ENCODE measurements at places on chromosomes 2 and 18.

- no peak for DNase-seq
These were observed 193.4 kb downstream of the PARD3B start for GRCh38 chr2:204738721-204739120.

DNA sequence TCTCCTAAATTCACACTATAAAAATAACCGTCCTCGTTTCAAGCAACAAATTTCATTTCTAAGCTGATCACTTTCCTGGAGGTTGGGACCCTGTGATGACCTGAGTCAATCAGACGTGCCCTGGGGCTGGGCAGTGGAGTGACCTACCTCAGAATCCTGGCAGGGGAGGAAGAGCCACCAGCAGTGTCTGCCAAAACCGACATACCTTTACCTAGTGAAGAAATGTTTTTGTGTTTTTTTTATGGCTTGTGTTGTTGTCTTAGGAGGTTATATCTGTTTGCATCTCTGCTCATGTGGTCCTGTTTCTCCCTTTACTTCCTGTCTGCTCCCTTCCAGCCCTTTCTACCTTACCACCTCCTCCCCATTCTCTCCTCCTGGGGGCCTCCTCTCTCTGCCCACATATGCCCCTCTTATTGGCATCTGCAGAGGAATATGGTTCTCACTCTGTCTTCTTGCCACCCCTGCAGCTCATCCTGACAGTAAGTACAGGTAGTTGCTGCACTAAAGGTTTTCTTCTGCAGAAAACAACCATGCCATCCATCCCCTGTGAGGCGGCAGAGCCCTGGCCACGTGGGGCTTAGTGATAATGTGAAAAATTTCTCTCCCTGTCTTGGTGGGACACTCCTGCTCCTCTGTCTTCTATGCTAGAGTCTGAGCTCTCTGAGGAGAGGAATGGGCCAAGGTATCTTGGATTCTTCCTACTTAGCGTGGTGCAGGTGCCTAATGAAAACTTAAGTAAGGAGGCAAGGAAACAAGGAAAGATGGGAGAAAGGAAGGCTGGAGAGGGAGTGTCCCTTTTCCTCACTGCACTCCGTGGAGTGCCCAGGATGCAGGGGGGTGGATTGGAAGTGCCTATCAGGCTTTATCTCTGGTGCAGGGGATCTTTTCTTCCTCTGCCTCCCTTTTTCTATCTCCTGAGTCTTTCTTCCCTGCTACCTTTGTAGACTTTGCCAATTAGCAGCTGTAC is 15.4 kb downstream of the ACOXL start:
- no peak for DNase-seq

- no peak for DNase-seq
These were observed 71.3 kb downstream of the TMEM18 start for GRCh38 chr2:605674-606608.

DNA sequence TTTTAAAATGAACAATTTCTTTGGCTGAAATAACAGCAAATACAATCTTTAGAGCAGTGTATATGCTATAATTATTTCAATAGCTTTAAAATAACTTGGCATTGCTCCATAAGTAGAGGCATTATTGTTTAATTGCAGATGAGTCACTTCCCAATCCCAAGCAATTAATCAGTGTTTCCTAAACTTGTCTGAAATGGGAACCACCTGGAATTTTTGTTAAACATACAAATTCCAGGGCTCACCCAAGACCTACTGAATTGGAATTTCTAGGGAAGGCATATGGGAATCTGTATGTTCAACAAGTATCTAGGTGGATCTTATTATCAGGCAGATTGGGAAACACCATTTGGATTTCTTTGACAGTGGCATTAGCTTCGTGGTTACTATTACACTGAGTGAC is 27.1 kb upstream of the FMNL2 start:
- no peak for DNase-seq

GRCh38 chr2:205681401-205682238 is 681 bp upstream of the NRP2 start:
- no peak for DNase-seq

DNA sequence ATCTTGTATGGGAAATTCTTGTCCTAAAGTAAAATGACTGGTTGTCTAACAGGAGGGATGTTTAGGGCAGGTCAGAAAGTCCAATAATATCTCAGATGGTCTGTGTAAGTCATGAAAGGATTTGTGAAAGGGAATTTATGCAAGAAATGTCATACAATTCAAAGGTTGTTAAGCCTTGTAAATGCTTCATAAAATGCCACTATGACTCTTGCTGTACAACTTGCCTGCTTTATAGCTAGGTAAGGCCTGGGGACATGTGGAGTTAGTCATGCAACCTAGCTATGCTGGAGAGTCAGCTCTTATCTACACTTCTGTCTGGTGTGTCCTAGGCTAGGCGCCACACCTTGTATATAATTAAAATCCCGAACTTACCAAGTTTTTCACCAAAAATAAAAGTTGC is 36.9 kb upstream of the VWA3B start:
- no peak for DNase-seq

GRCh38 chr2:66324909-66325528 is 109.9 kb upstream of the MEIS1 start:
- DNase-seq: no peak

DNA sequence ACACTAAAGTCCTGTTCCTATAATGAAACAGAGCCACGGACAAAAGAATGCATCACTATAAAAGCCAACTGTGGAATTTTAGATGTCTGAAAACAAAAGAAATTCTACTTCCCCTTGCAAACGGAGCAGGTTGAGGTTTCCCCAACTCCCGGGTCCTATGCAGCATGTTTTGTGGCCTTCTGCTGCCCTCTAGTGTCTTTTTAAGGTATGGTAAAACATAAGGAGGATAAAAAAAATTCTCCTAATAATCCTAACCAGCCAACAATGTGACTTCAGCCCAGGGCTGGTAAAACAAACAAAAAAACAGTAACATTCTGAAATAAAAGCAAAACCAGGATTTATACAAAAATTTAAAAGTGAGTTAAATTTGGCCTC is 539.5 kb downstream of the NRXN1 start:
- no peak for DNase-seq

DNA sequence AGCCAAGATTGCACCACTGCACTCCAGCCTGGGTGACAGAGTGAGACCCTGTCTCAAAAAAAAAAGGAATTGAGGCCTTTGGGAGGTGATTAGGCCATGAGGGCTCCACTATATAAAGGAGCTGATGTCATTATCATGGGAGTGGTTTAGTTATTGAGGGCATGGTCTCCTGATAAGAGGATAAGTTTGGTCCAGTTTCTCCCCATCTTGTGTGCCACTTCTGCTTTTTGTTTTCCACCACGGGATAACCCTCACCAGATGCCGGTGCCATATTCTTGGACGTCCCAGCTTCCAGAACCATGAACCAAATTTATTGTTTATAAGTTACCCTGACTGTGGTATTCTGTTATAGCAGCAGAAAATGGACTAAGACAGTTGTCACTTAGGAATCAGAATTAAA is 125.8 kb downstream of the C1D start:
- DNase-seq: no peak

GRCh38 chr2:9256570-9257043 is 50.0 kb downstream of the ASAP2 start:
- DNase-seq: no peak

DNA sequence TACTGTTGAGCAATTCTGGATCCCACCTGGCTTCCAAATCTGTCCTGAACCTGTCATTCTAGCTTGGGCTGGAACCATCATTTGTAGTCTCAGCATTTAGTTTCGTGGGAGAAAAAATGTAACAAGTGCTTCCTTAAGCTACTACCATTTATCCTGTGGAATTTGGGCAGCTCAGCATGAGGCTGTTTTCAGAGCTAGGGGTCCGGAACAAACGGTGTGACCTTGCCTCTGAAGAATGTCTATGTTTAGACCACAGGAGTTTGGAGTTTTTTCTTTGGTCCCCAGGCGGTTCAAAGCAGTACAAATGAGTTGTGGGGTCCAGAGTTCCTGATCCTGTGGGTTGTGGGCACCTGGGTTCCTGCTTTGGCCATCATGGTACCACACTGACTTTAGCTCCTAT is 59.1 kb upstream of the TMEM178A start:
- no peak for DNase-seq

DNA sequence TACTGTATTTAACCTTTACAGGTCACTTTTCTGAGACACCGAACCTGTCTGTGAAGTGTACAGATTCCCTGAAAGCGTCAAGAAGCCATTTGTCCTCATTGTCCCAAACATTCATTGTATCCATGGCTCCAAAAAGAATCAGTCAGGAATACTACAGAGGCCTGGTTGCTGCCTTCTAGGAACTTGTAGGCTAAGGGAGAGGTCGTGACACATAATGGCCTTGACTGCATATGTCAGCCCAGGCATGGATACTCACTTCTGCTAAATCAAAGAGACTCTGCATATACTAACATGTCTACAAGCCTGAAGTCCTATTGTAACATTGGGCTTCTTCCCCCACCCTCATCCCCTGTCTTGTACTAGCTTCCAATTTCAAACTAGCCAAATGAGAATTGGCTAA is 40.2 kb downstream of the ONECUT2 start:
- DNase-seq: no peak

DNA sequence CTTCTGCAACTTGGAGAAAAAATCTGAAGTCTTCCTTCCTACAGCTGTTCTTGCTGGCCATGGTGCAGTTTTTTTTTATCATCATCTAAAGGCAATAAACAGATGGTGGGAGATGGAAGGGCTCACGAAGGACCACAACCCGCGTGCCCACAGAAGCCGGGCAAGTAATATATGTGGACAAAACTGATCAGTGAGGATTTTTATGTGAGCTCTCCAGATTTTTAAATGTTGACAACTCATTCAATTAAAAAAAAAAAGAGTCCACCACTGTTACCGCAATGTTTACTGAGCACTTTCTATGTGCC is 55.9 kb upstream of the CREB1 start:
- DNase-seq: no peak

- DNase-seq: no peak
These were observed 314.5 kb upstream of the CHAC2 start for GRCh38 chr2:53452957-53453748.

- DNase-seq: no peak
These were observed 951.9 kb downstream of the TSN start for GRCh38 chr2:122707224-122707824.

DNA sequence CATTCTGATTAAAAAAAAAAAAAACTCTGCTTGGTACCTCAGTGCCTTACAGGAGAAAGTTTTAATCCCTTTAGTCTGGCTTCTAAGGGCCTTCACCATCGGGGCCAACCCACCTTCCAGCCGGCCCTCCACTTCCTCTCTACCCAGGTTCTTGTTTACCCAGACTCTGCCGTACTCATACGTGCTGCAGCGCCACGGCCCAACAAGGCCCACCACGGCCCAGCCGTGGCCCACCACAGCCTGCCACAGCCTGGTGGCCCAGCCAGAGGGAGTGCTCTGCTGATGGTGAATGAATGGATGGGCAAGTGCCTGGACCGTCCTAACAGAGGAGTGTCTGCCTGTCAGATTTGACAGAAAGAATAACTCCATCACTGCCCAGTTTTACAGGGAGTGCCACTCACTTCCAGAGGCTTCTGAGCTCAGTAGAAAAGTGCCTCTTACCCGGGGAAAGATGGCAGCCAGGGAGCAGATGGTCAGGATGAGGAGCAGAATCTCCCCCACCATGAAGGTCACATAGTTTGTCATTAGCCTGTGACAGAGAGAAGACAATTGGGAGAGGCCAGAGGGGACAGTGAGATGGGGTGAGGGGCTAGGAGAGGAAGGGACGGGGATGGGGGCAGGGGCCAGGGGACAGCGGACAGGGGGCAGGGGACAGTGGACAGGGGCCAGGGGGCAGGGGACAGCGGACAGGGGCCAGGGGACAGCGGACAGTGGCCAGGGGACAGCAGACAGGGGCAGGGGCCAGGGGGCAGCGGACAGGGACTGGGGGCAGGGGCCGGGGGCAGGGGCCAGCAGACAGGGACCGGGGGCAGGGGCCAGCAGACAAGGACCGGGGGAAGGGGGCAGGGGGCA is 38.2 kb downstream of the CENPO start:
- DNase-seq: no peak

GRCh38 chr18:60191926-60192325 is 180.6 kb downstream of the MC4R start:
- DNase-seq: no peak

DNA sequence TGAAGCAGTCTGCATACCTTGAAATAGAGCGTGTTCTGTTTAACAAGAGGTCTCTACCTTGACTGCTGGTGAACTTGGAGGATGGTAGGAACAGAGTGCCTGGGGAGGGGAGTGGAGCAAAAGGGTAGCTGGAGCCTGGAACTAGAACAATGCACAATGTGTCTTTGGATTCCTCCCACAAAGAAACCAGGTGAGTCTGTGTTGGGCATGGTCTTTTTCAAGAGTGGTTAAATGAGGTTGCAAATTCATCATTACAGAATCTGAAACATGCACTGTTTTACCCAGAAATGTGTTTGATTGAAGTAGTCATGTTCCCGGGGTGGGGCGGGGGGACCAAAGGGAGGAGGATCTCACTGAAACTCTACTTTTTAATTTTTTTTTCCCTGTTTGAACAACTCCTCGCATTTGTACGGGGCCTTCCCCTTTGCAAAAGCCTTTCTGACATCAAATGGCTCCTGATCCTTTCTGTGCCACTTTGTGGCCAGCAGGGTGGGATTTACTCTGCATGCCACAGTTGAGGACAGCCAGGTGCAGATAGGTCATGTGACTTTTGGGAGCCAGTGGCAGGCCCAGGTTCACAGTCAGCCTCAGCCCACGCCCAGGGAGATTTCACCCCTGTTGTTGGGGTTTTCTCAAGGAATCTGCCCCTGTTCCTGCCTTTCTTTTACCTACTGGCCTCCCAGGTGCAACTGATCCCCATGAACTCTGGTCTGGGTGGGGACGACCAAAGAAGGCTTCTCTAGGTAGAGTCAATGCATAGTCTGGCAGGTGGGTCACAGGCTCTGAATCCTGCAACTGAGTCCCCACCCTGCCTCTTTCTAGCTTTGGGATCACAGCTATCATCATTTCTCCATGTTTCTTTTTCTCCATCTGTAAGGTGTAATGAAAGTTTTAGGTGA is 28.2 kb downstream of the MYCN start:
- peak; percentile 33 for DNase-seq

DNA sequence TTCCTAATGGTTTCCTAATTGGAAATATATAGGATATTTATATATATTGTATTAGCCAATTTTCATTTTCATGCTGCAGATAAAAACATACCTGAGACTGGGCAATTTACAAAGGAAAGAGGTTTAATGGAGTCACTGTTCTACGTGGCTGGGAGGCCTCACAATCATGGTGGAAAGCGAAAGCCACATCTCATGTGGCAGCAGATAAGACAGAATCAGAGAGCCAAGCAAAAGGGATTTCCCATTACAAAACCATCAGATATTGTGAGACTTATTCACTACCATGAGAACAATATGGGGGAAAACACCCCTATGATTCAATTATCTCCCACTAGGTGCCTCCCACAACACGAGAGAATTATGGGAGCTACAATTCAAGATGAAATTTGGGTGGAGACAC is 242.5 kb upstream of the NETO1 start:
- no peak for DNase-seq

- DNase-seq: no peak
These were observed 115.5 kb downstream of the KCNF1 start for GRCh38 chr2:11027195-11027594.

DNA sequence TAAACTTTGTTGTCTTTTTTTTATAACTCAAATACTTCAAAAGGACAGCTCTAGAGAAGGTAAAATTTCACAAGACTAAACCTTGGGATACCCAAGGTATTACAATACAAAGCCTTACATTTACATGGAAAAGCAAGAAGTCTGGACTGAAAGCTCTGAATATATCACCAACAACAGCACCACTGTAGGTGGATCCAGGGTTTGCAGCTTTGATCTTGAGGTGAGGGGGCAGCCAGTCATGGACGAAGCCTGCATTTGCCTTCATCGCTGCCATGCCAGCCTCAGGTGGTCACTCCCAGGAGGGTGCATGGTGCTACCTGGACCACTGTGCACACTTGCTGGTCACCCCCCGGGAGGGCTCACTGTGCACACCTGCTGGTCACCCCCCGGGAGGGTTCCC is 36.6 kb downstream of the RBFA start:
- no peak for DNase-seq

- DNase-seq: no peak
These were observed 5.3 kb upstream of the ACADL start for GRCh38 chr2:210230518-210230917.

Data from stimulated activated CD4-positive, alpha-beta T cell treated with anti-CD3 and anti-CD28 coated beads, Interleukin-1b, Interleukin-23, amount 100 ng/mL, for 4 hours (primary cell).